T-helper 22 cell (primary cell): ENCODE measurements at places on chromosomes 12 and 14.

- DNase-seq: no peak
Observed at GRCh38 chr12:89497467-89497866, 27.1 kb downstream of the GALNT4 start.

GRCh38 chr12:84843593-84844144, 68.9 kb downstream of the SLC6A15 start:
- no peak for DNase-seq

DNA sequence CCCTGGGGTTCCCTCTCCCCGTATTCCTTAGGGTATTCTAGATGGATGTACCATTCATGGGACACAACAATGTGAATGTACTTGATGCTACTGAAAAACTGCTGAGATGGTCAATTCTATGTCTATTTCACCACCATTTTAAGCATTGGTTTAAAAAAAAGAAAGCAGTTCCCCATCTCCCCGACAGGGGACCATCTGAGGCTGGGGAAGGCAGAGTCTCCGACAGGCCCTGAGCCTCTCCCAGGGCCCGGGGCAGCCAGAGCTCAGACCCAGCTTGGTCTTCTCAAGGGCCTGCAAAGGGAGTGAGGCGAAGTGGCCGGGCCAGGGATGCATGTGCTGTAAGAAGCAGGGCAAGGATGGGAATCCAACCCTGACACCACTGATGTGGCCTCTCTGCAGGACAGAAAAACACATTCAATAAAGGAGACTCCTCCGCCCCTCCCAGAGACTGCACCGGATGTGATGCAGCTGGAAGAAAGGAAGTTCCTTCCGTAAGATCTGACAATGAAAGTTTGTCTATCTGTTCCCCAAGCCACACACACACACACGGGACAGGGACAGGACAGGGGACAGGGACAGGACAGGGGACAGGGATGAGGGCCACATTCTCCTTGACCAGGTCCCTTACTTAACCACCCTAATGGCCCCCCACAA, 234.1 kb downstream of the BCL11B start:
- no peak for DNase-seq

- no peak for DNase-seq
Observed at GRCh38 chr14:65117769-65118745, 15.7 kb upstream of the MAX start.

DNA sequence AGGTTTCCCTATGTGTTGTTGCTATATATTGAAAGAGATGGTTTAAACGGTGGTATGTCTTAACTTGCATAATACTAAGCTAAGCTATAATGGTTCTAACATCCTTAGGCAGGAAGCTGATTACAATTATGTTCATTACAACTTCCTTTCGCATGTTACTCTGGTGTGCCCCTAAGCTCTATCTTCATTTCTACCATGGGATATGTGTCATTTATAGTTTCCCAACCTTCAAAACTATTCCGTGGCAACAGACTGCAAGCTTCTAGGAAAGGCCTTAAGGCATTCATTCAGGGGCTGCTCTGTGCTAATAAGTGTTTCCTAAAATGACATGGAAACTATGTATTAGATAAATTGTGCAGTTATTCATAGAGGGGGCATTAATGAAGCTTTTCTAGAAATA, 294.6 kb downstream of the GXYLT1 start:
- no peak for DNase-seq

- DNase-seq: no peak
Observed at GRCh38 chr12:111409780-111410430, 4.2 kb downstream of the SH2B3 start.

GRCh38 chr12:83027021-83027723, 340.5 kb downstream of the TMTC2 start:
- DNase-seq: no peak

GRCh38 chr12:117030187-117030900, 68.9 kb downstream of the TESC start:
- DNase-seq: no peak

DNA sequence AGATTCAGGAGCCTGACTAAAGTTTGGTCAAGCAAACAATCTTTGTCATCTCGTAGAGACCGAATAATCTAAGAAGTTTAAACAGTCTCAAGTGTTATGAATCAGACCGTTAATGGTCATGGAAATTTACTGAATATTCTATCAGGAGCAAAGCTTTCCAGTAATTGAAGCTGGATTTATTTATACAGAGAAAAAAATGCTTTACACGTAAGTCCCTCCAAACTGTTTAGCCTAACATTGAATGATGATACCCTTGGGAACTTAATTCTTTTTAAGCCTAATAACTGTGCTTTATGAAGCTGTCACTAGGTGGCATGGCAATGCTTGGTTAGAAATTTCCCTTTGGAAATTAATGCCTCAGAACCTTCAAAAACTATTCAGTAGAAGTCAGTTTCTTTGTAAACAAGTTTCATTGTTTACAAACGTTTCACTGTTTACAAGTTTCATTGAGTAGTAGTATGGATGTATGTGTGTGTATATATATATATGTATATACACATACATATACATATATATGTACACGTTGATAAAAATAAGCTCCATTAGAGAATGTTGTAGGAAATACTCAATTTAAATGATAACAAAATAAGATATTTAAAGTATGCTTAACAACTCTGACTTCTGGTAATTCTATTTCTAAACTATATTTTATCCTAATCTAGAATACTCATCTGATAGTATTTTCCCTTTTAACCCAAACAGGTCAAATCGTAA, 32.1 kb downstream of the DEPDC4 start:
- no peak for DNase-seq

GRCh38 chr12:88044035-88044434, 14.8 kb upstream of the C12orf50 start:
- DNase-seq: no peak

DNA sequence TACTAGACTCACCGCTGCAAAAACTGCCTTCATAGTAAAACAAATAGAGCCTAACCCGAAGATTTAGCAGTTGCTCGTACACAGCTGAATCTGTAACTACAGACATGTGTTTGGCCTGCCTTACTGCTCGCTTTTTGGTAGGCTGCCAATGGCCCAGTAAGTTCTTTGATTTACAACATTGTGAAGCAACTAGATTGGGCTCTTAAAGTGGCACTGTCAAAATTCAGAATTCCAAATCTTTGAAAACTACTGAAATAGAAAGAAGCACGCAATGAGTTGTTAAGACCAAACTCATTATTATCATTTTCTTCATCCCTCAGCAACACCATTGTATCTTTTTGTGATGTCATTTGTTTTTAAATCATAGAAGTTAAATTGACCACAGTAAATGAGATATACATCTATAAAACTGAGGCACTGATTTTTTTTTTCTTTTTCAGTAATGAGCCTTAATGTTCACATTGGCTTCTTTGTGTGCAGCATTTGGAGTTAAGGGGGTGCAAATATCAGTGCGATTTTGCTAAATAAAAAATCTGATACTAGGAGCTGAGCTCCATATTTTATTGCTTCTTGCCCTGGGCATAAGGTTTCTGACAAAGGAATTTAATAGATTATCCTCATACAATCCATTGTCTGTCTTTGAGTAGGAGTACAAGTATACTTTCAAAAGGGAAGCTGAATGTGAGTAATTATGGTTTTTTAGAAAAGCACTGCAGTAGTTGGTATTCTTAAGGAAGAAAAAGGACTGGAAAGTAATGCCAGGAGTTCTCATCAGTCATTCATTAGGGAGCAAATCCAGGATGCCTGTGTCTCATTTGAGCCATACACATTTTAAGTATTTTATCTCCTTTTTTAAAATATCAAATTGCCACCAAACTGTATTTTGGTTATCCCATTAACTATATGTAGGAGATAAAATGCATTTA, 138.5 kb downstream of the KICS2 start:
- DNase-seq: no peak

GRCh38 chr14:51871846-51872245, 11.4 kb downstream of the GNG2 start:
- no peak for DNase-seq
